ENCODE measurements at places on chromosomes 12 and 14.

- no peak for DNase-seq
These were observed 117.8 kb downstream of the PHLDA1 start for GRCh38 chr12:75913502-75914351.

DNA sequence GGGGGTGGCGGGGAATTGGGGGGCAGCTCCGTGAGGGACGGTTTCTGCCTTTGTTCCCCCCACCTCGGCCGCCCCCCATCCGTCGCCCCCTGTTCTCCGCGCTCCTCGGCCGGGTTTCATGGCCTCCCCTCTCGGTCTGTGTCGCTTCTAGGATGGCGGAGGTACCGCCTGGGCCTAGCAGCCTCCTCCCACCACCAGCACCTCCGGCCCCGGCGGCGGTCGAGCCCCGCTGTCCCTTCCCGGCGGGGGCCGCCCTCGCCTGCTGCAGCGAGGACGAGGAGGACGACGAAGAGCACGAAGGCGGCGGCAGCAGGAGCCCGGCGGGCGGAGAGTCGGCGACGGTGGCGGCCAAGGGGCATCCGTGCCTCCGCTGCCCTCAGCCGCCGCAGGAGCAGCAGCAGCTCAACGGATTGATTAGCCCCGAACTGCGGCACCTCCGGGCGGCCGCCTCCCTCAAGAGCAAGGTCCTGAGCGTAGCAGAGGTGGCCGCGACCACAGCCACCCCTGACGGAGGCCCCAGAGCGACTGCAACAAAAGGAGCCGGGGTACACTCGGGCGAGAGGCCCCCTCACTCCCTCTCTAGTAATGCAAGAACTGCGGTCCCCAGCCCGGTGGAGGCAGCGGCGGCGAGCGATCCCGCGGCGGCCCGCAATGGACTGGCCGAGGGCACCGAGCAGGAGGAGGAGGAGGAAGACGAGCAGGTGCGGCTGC lies 575 bp downstream of the NAA30 start:
- peak; percentile 43 for DNase-seq

DNA sequence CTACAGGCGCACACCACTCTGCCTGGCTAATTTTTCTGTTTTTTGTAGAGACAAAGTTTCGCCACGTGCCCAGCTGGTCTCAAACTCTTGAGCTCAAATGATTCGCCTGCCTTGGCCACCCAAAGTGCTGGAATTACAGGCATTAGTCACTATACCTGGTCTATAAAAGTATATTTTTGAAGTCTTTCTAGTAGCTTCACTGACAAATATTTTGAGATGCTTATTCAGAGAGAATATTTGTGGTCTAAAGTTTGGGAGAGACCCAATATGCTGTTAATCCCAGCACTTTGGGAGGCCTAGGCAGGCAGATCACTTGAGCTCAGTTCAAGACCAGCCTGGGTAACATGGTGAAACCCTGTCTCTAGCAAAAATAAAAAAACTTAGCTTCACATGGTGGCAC lies 22.0 kb upstream of the PPP1R12A start:
- DNase-seq: no peak

- DNase-seq: peak; percentile 34
These were observed 338.2 kb downstream of the TRHDE start for GRCh38 chr12:72610342-72610741.

GRCh38 chr12:39780913-39781446 lies 161.4 kb upstream of the ABCD2 start:
- DNase-seq: no peak

- DNase-seq: peak; percentile 95
These were observed 117.6 kb downstream of the SCARB1 start for GRCh38 chr12:124745891-124746570.

DNA sequence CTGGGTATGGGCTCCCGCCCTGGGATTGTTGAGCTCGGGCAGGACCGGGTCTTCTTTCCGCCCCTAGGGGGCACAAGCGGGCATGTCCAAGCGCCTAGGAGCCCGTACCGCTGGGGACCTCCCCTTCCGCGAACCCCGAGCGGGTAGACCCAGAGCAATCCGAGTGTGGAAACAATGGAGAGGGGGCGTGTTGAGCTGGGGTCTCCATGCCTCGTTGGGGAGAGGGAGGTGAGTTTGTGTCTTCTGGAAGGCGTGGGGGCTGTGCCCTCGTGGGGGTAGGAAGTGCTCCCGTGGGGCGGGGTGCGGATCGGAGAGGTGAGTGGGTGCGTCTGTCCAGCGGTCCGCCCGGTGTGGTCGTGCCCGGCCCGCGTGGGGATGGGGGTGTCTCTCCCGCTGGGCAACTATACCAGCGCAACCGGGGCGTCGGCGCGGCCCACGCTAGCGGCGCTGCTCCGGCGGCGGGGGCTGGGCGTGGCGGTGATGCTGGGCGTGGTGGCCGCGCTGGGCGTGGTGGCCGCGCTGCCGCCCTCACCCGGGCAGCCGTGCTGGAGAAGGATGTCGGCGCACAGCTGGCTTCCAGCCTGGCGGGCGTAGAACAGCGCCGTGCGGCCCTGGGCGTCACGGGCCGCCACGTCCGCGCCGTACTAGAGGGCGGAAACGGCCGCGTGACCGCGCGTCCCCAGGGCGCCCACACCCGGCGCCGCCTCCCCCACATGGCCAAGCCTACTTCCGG lies 12.2 kb downstream of the AGAP2 start:
- DNase-seq: peak; percentile 93

- no peak for DNase-seq
These were observed 126.6 kb downstream of the PPM1H start for GRCh38 chr12:62808166-62808879.

DNA sequence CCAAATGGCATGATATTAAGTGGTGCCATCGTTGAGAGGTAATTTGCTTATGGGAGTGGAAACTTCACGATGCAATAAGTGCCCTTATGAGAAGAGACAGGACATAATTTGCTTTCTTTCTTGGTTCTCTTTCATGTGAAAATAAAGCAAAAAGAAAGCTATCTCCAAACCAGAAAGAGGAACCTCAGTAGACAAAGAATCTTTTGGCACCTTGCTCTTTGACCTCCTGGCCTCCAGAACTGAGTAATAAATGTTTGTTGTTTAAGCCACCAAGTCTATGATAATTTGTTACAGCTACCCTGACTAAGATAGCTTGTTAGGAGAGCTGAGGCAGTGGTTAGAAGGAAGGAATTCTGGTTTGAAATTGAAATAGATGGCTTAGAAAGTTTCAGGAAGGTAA lies 39.6 kb downstream of the CCER1 start:
- no peak for DNase-seq

- DNase-seq: no peak
These were observed 37.4 kb downstream of the TSPAN11 start for GRCh38 chr12:30963709-30964564.

DNA sequence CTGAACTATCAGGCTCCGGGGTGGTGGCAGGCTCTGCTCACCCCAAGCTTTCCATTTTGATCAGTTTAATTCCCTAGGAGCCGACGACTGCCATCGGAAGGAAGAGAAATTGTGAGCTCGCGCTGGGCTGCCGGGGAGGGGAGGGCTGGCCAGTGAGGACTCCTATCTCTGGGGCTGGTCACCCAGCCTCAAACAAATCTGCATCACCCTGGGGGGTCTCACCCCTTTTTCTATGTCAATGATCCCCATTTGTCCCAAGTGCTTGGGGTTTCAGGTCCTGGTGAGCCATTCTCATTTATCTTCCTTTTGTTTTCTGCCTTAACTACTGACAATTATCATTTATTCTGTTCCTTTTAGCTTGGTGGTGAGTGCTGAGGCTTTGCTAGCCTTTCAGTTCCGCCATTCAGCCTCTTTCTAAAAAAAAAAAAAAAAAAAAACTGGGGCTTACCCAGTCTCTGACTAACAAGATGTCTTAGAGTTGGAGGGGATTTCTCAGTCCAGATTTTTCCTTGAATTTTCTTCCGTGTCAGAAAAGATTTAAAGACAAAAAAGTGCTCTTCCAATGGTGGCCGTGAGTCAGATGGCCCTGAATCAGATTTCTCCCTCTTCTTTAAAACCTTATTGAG lies 22.8 kb upstream of the USP44 start:
- peak; percentile 80 for DNase-seq

DNA sequence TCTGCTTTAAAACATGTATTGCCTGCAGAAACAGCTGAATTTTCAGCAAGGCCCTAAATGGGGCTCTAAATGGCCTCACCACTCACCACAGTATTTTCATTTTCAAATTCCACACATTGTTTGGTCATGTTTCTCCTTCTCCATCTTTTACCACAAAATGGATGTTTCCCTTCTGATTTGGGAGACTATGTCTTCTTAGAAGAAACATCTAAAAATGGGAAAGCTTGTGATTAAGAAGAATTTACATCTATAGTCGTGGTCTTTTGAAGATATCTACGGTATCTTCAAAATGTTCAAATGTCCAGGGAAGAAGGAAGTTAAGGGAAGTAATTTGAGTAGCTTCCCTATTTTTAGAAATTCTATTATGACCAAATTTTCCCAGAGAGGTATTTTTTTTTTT lies 20.7 kb upstream of the TUBA1C start:
- DNase-seq: no peak

GRCh38 chr12:70536650-70537049 lies 100.6 kb downstream of the PTPRB start:
- no peak for DNase-seq

DNA sequence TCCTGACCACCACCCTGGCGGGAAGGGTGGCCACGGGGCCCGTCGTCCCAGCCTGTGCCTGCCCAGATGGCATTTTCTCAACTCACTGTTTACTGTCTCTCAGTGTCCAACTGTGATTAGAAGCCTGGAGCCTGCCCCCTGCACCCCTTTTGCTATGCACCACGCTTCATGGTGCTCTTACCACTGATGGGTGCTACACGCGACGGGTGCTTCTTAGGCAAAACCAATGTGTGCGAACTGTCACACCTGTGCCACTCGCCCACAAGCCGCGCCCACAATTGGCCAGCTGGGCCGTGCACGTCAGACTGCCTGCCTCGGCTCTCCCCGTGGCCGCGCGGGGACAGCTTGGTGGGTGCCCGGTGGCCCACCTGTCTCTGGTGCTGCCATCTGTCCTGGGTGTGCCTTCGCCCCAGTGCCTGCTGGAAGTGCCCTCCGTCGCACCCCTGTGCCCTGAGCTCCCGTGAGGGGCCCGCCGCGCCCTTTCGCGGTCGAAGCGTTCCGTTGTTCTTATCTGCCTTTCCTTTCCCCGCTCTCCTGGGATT lies 15.1 kb upstream of the AMN start:
- no peak for DNase-seq

DNA sequence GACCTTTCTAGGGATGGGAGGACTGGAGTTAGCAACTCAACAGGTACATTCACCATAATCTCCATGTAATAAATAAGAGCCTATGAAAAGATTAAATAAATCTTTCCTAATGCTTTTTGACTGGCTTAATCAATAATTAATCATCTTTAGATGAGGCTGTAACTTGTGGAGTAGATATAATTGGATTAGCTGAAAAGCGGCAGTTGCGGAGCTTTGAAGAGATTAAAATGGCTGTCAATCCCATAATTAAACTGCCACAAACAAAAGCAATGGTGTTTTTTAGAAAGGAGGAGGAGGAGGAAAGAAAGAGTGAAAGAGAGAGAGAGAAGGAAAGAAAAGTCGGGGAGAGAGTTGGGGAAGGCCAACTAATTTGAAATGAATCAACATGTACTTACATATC lies 70.7 kb upstream of the TMEM263 start:
- DNase-seq: no peak

- no peak for DNase-seq
These were observed 23.0 kb downstream of the DIO3 start for GRCh38 chr14:101584055-101584859.

DNA sequence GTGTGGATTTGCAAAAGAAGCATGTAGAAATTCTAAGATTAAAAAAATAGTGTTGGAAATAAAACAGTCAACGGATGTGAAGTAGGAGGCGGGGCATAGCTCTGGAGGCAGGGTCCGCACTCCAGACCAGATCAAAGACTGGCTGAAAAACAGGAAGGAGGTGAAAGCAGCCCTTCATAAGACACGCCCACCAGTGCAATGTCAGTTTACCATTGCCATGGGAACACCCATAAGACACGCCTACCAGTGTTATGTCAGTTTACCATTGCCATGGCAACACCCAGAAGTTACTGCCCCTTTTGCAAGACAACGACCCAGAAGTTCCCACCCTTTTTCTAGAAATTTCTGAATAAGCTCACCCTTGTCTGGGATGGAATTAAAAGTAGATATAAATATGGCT lies 87.1 kb downstream of the FZD10 start:
- DNase-seq: no peak

DNA sequence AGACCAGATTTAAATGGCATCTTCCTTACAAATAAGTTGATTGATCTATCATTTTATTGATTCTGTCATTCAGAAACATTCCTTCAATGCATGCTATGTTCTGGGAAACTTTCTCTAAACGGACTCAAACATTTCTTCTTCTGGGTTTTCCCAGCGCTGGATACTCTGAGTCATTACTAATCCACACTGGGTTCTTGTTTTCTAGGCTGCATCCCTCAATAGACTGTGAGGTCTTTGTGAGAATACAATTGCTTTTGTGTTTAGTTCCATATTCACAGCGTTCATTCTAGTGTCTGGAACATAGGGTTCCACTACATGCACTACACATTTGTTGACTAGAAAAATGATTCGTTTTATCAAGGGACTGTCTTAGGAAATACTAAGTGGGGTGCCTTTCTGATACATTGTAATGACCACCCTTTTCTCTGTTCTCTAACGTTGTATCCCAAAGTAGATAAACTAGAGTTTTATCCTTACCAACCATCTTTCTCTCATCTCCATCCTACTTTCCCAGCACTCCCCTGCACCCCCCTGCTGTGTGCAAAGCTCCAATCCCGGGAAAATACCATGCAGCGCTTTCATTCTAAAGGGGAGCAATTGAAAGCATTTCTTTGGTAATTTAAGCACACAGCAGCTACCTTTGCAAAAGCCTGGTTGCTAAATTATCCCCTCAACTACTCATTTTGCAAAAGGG lies 878.7 kb downstream of the DIO2 start:
- no peak for DNase-seq

- DNase-seq: no peak
These were observed 44.8 kb upstream of the NR2C1 start for GRCh38 chr12:95118138-95118787.

- peak; percentile 73 for DNase-seq
These were observed 1.2 kb downstream of the CRY1 start for GRCh38 chr12:107091989-107092641.

GRCh38 chr14:72907886-72908285 lies 14.0 kb upstream of the DPF3 start:
- no peak for DNase-seq

DNA sequence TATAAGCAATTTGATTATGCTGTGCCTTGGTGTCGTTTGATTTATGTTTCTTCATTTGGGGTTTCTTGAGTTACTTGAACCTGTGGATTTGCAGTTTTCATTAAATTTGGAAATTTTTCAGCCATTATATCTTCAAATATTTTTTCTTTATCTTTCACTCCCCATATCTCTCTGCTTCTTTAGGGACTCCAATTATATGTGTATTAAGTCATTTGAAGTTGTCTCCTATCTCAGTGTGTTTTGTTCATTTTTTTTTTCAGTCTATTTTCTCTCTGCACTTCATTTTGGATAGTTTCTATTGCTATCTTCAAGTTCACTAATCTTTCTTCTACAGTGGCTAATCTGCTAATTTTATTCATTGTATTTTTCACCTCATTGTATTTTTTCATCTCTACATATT lies 29.4 kb upstream of the RTRAF start:
- DNase-seq: no peak

- no peak for DNase-seq
These were observed 134.4 kb upstream of the GRIP1 start for GRCh38 chr12:66813137-66813892.
